ENCODE measurements at places on chromosomes 12 and 14.
A peak's percentile ranks its signal among the peaks of the same experiment; 100 is the strongest.

DNA sequence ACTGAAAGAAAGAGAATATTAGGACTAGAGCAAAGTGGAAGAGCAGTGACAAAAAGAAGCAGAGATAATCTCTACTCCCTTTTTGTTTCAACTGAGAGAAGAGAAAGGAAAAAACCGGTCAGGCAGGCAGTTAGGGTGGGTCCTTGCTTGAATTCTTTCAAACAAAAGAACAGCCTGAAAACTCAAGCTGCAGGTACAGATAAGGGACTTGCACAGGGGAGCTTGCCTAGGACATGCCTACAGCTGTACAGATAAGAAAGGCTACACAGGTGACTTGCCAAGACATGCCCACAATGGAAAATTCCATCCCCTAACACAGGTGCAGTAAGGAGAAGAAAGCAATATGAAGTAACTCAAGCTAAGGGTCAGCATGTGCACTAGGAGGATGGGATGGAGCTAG, 532.2 kb upstream of the MIS18BP1 start:
- DNase-seq = no peak

DNA sequence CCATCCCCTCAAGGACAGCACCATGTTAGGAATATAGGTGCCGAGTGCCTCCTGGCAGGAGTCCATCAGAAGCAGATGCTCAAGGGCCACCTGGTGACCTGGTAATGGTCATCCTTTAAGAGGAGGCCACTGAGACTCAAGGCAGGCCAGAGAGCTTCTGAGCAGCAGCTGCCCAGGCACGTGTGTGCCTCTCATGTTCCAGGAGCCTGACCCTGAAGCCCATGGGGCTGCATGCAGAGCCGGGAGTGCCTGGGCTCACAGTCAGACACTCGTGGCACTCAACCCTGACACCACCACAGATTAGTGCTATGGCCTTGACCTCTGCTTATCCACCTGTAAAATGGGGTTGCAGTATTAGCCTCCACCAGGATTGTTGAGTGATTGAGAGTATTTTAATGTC, 45.6 kb downstream of the C14orf132 start:
- no peak for DNase-seq

GRCh38 chr14:80464531-80465149, 253.3 kb upstream of the DIO2 start:
- DNase-seq = no peak

GRCh38 chr14:74836251-74836960, 39.5 kb downstream of the PROX2 start:
- DNase-seq = peak; percentile 39

- DNase-seq = no peak
Measured at GRCh38 chr12:123928274-123928865, 44.3 kb downstream of the CCDC92 start.

GRCh38 chr12:47164724-47165439, 85.1 kb upstream of the AMIGO2 start:
- no peak for DNase-seq

GRCh38 chr14:70856851-70857495, 47.7 kb upstream of the MAP3K9 start:
- DNase-seq = no peak

- DNase-seq = no peak
Measured at GRCh38 chr14:99745307-99745951, 47.8 kb upstream of the EML1 start.

- peak; percentile 48 for DNase-seq
Measured at GRCh38 chr14:52961060-52961639, 10.3 kb upstream of the FERMT2 start.

DNA sequence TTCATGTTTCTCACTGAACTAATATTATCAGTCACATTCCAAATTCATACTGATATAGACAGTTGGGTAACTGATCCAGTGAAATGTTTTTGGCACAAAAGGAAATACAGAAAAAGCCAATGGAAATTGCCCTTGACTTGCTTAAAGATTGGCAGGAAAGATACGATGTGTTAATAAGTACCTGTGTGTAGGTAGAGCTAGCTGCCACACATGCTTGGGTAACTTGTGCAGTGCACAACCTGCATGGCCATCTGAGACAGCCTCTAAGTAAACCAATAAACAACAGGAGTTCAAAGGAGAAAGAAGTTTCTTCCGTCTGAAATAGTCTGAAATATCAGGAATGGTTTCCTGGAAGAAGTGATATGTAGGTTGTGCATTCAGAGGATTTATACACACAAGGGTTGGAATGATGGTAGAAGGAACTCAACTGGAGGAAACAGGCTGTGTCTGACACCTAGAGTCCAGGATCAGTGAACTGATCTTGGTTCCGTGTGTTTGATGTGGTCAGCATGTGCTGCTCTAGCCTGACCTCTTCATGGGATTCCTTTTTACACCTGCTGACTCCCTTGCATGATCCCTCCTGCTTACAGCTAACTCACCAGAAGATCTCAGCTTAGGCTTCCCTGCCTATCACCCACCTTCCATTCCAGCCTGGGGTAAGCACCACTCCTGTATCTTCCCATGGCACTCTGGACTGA, 81.4 kb upstream of the KRR1 start:
- no peak for DNase-seq

DNA sequence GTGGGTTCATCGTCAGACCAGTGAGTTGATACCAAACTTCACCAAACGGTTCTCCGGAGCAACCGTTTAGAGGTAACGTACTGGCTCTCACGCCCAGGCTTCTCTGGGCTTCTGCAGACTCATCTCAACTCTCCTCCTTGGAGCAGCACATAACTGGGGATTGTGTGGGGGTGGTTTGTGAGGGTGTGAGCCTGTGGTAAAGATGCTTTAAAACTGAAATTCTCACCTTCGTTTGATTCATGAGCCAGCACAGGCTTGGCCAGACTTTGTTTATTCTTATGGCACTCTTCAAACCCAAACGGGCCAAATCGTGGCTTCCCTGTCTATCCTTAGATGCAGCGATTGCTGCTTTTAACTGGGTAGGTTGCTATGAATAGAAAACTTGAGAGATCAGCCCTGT, 121.3 kb downstream of the SAMD4A start:
- no peak for DNase-seq

DNA sequence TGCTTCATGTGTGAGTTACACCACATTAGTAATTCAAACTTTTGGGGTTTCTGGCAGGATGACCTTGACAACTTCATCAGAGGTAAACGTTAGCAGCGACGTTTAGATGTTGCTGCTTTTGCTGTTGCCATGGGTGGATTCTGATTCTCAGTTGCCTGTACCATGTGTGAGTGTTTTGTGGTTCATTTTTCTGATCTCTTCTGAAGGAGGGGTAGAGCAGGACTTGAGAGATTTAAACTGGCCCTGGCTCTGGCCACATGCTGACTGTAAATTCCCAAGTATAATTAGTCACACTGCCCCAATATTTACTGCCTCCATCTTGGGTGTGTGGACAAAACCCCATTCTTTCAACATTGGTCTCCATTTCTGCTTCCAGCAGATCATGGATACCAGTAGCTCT, 110.4 kb downstream of the ETV6 start:
- no peak for DNase-seq

DNA sequence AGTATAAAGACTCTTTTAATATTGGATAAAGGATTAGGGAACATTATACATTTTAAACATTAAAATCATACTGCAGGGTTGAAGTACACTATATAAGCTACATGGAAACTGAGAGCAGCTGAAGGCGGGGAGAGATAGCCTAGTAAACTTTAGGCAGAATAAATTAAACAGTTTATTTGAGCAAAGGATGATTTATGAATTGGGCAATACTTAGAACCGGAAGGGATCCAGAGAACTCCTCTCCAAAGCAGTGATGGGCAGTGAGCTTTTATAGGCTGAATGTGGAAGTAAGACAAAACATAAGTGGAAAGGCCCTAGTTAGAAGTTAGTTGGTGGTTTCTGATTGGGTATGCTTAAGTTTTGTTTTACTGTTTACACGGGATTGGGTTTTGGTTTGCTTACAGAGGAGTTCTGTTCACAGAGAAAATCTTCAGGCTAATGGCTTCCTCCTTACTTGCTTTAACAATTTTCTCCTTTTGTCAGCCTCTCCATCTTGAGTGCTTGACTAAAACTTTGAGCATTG, 18.9 kb downstream of the LEMD3 start:
- DNase-seq = no peak

DNA sequence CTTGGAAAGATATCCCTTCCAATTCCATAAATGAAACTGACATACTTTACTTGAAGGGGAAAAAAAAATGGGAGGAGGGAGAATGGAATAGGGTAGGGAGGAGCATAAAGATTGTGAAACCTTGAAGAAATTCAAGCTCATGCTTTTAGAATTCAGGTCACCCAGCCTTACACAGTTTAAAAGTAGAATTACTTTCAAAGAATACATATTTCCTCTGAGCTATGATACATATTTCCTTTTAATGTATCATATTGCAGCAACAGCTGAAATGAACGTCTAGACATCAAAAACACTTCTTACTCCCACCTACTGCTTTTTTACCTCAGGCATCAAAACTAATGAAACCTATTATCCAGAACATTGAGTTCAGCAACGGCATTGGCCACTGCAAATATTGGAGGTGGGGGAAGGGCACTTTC, 156.0 kb downstream of the MED13L start:
- no peak for DNase-seq

- DNase-seq = peak; percentile 13
Measured at GRCh38 chr12:19404242-19404880, 34.9 kb upstream of the AEBP2 start.

All from CD4-positive, alpha-beta T cell (primary cell).